ENCODE measurements at places on chromosomes 1 and 21.

DNA sequence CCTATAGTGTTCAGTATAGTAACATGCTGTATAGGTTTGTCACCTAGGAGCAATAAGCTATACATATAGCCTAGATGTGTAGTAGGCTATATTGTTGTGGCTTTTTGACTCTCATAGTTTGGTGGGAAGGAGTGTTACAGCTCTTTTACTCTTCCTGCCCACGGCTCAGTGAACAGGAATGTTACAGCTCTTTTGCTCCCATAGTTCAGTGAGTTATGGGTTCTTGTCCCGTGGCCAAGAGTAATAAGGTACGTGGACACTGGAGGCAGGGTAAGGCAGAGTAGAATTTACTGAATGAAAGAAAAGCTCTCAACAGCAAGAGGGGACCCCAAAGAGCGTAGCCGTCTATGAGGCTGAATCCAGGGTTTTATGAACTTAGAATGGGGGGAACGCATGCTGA lies 734.3 kb downstream of the ADGRL2 start:
- no peak for DNase-seq

DNA sequence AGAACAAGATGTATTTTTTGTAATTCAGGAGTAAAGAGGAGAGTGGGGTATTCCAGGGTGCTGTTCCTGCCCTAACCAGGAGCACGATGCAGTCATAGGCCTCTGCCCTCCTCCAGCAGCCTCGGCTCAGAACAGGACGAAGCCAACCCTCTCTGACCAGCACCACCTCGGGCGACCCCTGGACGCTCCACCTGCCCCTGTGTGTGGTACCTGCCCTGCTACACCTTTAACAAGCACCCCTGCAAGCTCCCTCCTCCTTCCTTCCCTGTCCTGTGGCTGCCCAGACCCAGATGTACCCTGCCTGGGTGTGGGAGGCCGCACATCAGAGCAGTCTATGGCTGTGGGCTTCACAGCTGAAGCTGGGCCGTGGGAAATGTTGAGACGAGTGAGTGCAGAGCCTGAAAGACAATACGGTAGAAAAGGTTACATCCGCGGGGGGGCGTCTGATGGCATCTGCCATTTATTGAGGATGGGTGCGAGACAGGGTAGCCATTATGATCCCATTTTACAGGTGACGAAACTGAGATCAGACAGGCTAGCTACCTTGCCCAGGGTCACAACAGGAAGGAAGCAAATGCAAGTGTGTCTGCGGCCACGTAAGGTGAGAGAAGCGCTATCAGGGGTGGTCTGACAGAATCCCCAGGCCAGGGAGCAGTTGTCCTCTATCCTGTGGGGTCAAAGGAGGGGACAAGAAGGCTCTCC lies 4.6 kb downstream of the ERG start:
- DNase-seq: no peak

GRCh38 chr1:107152395-107152794 lies 11.6 kb downstream of the NTNG1 start:
- no peak for DNase-seq

- no peak for DNase-seq
These were observed 39.9 kb upstream of the TADA1 start for GRCh38 chr1:166915941-166916340.

DNA sequence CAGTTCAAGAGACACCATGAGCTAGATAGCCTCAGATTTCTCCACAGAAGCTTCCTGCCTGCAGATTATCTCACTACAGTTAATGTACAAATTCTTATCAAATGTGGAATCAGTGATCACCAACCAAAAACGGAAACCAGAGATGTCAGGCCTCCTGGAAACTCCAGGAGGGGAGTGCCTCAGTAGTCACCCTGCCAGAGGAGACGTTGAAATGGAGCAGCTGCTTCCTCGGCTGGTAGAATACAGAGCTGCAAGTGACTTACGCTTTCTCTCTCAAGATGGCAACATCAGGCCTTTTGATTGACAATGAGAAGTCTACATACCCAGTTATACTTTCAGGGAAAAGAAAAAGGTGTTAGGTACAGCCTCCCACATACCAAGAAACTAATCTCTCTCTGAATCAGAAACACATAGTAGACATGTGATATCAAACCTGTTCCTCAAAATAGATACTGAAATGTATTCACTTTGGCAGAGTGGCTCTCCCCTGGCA lies 52.2 kb downstream of the ACP6 start:
- peak; percentile 28 for DNase-seq
